ENCODE measurements at places on chromosomes 6 and 20.

DNA sequence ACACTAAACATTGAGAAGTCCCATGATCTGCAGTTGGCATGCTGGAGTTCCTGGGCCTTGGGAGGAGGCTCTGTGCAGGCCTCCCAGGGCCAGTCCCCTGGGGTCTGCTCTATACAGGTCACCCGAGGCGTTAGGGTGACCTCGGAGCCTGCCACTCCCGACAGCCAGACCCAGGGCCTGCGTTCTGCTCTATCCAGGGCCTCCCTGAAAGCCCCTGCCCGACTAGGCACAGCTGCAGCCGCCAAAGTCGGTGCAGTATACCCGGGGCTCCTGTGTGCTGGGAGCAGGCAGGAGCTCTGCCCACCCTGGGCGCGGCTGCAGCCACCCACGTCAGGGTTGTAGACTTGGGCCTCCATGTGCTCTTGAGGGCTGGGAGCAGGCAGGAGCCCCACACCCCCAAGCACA is 6.3 kb upstream of the OR14J1 start:
- DNase-seq, result no peak

DNA sequence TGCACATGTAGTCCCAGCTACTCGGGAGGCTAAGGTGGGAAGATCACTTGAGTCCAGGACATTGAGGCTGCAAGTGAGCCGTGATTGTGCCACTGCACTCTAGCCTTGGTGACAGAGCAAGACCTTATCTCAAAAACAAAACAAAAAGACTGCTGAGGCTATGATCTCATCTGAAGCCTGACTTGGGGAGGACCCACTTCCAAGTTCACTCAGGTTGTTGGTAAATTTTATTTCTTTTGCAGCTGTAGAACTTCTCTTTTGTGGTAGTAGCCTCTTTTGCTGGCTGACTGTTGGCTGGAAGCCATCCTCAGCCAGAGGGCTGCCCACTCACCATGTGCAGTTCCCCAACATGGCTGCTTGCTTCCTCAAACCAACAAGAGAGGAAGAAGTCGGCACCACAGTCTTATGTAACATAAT is 36.8 kb upstream of the ME1 start:
- peak; percentile 8 for DNase-seq

DNA sequence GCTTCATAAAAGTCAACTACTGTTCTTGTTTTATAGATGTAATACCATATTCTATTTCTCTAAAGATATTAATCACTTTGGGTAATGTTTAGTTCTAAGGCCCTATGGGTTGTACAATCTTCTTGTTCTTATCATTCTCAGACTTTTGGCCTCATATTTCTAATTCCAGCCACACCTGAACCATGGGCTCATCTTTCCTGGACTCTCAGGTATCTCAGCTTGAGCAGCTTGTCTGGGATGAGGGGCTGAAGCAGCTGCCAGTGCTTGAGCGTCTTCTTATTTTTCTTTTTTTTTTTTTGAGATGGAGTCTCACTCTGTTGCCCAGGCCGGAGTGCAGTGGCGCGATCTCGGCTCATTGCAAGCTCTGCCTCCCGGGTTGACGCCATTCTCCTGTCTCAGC is 150.2 kb downstream of the KIF6 start:
- DNase-seq, result no peak

- DNase-seq, result no peak
These were observed 258.9 kb downstream of the COL12A1 start for GRCh38 chr6:74946961-74947360.

DNA sequence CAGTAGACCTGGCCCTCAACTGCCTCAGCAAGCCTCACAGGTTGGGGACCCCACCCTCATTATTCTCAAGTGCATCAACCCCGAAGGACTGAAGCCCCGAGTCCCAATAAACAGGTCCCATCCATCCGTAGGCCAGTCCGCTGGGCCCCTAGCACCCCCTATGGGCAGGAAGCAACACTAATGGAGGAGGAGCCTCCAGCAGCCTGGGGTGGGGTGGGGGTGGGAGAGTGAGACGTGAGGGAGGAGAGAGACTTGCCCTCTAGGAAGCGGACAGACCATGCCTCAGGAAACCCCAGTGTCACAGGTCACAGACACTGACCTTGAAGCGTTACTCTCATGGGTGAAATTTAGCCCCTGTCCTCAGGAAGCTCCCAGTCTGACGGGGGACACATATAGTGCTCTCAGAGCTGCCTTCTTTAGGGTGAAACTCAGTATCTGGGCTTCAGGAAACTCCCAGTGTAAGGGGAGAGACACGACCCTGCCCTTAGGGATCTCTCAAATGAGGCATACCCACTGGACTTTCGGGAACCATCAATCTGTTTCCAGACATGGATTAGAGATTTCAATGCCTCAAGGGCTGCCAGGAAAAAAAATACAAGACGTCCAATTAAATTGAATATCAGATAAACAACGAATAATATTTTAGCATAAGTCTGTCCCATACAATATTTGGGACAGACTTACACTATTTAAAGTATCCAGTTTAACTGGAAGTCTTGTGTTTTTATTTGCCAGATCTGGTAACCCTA is 125.8 kb downstream of the MRPL14 start:
- no peak for DNase-seq

DNA sequence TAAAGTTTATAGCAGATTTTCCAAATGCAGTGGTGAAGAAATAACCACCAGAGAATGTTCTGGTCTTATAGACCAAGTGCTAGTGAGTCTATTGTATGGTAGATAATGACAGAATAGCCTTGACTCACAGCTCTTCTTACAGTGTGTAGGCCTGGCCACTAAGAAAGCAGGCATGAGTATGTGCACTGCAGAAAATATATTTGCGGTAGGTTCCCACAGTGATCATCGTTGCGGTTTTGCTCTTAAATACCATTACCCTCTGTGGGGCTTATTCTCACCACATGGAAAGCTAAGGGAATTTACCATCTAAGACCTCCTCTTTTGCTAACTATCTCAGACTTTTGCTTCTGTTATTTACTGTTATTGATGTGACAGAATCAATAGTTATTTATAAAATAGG is 212.3 kb upstream of the SYNDIG1 start:
- DNase-seq, result no peak
